ENCODE measurements at places on chromosomes 7 and 10.

DNA sequence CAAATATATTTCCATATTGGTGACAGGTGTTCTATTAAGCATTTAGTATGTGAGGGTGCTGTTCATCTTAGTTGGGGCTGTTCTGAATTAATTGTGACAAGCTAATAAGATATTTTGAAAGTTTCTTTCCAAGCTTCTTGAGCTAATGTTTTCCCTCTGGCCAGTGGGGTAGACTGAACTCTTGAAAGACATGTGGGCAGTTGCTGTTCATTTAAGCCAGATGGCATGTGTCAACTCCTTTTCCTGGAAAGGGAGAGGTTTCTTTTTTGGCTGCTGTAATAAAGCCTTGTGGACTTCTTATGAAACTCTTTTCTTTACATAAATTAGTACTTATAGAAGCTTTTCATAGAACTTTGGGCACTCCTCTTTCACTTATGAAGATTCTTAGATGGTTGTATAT is 21.7 kb downstream of the RAB18 start:
- DNase-seq, result no peak

- DNase-seq, result no peak
Measured at GRCh38 chr7:52909131-52909530, 126.3 kb upstream of the POM121L12 start.

DNA sequence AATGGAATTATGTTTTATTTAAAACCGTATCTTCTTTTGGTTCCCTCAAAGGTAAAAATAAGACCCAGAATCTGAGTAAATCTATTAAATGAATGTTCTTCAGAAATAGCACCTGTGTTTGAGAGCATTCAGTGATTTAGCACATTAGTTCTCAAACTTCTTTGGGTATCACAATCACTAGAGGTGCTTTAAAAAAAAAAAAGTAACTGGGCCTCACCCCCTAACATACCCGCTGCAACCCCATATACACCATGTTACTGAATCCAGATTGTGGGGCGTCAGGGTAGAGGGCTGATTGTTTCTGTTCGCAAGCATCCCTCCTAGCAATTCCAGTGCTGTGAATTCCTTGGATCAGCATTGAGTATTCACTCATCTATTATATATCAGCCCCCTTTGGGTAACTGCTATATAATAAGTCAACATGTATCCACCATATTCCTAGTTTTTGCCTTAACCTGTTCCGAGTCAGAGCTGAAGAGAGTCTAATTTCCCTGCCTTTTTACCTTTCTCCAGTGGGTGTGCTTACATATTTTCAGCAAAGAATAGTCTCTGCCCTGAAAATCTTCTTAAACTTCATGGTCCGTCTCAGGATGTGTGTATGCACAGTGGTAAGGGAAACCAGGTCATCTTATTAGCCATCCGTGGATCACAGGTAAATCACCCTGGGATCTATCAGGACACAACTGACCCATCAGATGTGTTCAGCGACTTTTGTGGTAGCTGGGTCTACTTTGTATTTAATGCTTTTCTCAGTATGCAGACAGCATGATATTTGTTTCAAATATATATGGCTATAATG is 40.2 kb downstream of the CALML5 start:
- no peak for DNase-seq

GRCh38 chr10:78971094-78971682 is 97.6 kb upstream of the ZMIZ1 start:
- DNase-seq, result no peak

DNA sequence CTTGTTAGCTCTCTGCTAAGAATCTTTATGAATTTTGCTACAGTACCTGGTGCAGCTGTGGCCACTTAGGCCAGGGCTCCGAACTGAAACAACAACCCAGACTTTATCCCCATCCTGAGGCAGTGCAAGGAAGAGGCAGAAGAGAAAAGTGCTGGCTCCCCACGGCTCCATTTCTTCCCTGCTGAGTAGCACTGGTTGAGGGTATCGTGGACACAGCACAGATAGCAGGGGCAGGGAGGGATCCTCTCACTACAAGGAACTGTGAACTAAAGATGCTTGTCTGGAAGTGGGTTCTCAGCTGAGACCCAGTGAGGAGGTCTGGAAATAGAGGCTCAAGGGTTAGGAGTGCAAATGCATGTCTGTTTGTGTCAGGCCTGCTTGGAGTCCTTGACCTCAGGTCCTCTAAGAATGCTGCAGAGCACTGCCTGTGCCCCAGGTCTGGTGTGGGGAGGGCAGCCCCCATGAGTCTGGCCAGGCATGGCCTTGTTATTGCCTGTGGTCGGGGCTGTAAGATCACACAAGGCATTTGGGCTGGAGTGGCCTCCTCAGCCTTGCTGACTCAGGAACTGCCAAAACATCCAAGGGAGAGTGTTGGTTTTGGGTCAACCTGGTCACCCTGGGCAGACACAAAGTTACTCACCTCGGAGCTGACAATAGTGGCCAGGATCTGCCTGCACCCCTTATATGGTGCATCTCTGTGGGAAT is 58.1 kb downstream of the DMBT1 start:
- no peak for DNase-seq

GRCh38 chr7:98911916-98912315 is 33.6 kb downstream of the TRRAP start:
- no peak for DNase-seq

DNA sequence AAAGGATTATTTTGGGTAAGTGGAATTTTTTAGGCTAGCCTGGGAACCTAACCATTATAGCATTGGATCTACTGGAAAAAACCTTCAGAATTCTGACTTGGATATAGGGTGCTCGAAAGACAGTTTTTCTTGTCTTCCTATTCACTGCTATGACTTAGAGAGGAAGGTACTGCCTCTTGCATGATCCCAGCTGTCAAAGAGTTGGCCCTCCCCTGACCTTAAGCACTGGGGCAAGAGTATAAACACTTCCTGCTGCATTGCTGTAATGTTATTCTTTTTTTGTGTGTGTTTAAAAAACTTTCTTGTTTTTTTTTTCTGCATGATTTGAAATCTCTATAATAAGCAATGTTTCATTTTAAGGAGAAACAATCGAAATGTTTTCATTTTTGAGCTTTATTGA is 113.0 kb downstream of the LRMDA start:
- no peak for DNase-seq

Data from stimulated activated CD4-positive, alpha-beta T cell treated with anti-CD3 and anti-CD28 coated beads, TNF-alpha, amount 100 ng/mL, for 4 hours (primary cell).